ENCODE measurements at places on chromosomes 12 and 14.

DNA sequence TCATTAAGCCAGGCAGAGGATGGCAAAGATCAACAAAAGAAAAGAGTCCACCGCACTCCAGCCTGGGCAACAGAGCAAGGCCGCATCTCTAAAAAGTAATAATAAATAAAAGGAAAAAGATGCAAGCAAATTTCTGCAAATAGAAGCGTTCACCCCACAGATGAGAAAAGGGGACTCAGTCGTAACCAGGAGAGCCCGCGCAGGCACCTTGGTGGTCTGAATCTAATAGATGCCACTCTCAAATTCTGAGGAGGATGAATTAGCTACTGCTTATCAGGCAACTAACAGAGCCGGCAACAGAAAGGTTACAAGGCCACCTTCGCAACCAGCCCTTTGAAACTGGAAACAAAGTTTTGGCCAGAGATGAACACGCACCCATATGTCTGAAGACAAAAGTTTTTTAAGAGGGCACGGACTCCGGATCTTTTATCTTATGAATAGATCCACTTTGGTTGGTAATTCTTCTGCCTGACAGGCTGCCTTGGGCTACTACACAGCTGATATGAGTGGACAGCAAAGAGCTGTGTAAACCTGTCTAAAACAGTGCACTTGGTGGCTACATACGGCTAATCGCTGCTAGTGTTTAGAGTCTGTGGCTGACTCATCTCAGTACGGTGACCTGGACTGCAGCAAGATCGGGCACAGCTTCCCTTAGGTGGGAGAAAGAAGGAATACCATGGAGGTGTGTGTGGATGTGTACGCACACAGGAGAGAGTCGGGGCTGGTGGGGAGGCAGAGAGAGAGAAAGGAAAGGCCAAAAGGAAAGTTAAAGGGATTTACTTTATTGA lies 32.9 kb upstream of the TTC7B start:
- no peak for DNase-seq

DNA sequence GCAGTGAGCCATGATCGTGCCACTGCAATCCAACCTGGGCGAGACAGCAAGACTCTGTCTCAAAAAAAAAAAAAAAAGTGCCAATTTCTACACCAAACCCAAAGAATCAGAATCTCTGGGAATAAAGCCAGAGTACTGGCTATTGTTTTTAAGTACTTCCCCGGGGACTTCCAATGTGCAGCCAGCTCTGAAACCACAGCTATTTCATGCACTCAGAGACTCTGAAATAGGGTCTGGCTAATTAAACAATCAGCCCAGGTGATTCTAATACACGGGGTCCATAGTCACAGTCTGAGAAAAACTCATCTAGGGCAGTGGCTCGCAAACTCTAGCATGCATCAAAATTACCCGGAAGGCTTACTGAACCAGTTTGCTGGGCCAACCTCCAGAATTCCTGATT lies 56.3 kb downstream of the SIX6 start:
- no peak for DNase-seq

DNA sequence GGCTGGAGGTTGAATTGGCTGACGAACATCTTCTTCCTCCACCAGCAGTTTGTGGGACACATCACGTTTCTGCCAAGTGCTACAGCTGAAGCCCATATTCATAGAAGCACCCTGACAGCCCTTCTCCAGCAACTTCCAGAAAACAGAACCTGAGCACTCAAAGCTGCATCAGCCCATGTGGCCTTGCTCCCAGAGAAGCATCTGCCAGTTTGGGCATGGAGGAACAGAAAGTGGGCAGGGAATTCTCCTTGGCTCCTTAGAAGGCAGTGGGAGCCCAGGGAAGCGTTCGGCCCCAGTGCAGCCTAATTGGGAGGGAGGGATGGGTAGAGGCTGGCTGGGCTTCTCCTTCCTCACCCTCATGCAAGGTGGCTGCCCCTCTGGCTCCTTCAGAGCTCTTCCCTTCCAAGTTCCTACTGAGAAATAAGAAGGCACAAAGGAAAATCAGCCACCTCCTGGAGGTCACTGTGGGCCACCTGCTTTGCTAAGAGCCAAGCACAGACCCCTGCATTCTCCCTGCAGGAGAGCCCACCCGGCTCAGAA lies 4.1 kb upstream of the NGB start:
- no peak for DNase-seq

GRCh38 chr12:68207276-68207675 lies 18.3 kb downstream of the IL26 start:
- no peak for DNase-seq

GRCh38 chr14:73685328-73685727 lies 28.9 kb downstream of the PNMA1 start:
- DNase-seq, result no peak

DNA sequence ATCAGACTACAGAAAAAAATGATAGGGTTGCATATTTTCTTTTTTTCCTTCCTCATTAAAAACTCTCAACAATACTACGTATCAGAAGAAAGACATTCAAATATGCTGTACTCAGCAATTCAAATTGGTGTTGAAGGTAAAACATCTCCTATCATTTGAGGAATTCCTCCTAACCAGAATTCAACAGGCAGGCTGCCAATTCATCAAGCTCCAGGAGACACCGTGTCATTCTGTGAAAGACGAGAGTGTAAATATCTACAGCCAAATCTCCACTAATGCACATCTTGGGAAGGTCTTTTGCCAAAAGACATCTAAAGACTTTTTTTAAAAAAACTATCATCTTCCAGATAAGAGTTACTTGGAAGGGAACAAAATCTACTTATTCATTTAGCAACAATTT lies 26.6 kb downstream of the NT5DC3 start:
- no peak for DNase-seq

- no peak for DNase-seq
Measured at GRCh38 chr14:101108579-101109346, 205.2 kb upstream of the RTL1 start.

DNA sequence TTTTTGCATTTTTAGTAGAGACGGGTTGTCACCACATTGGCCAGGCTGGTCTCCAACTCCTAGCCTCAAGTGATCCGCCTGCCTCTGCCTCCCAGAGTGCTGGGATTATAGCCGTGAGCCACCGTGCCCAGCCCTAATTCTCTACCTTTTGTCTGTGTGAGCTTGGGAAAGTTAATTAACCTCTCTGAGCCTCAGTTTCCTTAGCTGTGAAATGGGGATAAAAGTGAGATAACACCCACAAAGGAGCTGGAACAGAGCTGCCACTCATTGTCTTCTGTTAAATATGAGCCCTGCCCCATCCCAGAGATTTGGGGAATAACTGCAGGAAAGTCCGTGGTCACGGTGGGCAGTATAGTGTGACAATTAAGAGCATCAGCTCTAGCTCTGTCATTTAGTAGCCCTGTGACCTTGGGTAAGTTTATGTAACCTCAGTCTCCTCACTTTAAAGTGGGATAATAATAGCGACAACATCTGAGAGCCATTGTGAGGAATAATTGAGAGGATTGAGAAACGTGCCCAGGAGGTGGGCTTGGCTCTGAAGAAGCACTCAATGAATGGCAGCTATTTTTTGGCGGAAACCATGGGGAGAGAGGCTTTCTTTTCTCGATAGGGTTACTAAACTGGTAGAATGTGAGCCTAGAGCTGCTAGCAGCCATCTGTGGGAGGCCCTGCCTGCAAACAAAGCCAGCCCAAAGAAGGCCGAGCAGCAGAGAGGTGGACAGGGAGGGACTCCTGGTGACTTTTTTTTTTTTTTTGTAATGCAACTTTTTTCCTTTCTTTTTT lies 60.8 kb upstream of the MED13L start:
- DNase-seq, result no peak

GRCh38 chr14:61911574-61911973 lies 149.4 kb downstream of the SNAPC1 start:
- DNase-seq, result no peak

DNA sequence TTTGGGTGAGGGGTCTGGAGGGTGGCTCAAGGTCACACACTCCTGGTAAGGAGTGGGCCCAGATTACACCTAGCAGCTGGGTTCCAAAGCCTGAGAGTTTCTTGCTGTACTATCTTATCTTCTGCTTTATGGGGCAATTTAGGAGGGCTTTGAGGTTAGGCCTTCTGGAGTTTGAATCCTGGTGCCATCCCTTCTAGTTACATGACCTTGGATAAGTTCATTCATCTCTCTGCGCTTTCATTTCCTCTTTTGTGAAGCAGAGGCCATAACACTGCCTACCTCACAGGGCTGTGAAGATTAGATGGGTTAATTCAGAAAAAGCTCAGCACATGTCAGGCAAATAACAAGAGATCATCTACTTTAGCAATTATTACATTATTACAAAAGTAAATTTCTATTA lies 7.4 kb upstream of the KRT77 start:
- DNase-seq, result no peak

DNA sequence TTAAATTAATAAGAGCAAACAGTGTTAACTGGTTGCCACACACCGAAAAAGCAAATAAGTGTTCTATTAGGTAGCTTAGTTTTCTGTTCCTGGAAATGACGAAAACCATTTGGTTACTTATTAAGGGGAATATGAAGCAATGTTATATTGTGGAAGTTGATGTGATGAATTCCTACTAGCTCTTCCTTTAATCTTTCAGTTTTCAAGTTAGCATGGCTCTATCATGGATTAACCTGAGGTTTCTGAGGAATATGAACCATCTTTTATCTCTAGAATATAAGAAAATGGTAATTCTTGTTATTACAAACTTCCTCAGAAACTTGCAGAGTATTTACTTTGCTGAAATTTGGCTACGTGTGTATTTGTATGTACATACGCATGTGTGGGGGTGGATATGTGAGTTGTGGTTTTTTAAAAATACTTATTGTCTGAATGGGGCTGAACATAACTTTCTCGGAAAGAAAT lies 245.7 kb downstream of the KCNC2 start:
- DNase-seq, result no peak

DNA sequence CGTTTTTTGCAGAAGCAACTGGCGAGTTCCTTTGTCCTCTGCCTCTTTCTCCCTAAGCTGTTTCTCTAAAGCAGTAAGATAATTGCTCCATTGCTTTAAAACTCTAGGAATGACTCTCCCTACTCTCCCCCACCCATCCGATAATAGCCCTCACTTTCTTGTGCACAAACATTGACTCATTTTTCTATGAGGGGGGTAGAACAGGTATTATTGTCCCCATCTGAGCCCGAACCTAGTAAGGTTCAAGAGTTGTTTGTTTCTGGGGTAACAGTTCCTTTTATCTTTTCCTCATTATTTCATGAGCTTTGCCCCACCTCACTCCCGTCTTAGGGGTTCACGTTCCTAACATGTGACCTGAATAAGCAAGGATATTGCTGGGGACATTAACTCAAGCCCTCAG lies 190.6 kb downstream of the EMP1 start:
- no peak for DNase-seq

GRCh38 chr12:49131894-49132461 lies 783 bp upstream of the TUBA1B start:
- DNase-seq, result no peak

DNA sequence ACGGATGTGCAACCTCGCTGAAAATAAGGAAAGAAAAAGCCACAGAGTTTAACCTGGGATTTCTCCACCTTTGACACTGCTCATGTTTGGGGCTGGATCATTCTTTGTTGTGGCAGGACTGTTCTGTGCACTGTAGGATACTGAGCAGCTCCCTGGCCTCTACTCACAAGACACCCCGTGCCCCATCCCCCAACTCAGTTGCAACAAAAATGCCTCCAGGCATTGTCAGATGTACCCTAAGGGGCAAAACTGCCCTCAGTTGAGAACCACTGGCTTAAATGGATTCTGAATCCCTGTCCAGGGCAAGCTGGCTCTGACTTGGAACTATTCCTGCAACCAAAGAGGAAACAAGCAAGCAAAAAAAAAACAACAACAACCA lies 2.1 kb downstream of the GLTP start:
- DNase-seq, result no peak

DNA sequence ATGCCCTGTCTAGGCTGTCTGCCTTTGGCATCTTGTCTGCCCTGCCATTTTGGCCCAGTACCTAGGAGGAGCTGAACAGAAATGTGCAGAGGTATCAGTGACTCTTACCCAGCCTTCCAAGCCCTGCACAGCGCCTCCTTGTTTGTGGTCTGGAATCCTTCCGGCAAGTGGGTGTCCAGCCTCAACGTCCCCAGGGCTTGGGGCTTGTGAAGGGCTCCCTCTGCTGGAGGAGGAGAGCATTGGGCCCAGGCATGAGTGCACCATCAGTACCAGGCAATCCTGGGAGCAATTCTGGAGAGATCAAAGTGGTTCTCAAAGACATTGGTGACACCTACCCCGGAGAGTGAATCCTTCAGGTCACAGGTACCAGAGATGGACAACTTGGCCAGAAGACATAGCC lies 2.4 kb upstream of the TCL1B start:
- DNase-seq, result peak; percentile 15

DNA sequence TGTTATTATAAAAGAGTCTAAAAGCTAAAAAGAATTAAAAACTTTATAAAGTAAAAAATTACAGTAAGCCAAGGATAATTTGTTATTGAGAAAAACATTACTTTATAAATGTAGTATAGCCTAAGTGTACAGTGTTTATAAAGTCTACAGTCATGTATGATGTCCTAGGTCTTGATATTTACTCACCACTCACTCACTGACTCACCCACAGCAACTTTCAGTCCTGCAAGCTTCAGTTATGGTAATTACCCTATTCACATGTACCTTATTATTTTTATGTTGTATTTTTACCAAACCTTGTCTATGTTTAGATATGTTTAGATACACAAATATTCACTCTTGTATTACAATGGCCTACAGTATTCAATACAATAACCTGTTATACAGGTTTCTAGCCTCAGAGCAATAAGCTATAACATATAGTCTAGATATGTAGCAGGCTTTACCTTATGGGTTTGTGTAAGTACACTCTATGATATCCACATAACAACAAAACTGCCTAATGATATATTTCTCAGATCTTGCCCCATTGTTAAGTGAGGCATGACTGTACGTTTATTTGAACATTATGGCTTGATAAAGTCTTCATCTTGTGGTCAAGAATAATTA lies 113.7 kb upstream of the KITLG start:
- no peak for DNase-seq

GRCh38 chr14:24098927-24099813 lies 5.1 kb downstream of the PCK2 start:
- DNase-seq, result no peak

- no peak for DNase-seq
Measured at GRCh38 chr12:119505001-119505400, 88.6 kb upstream of the TMEM233 start.

- DNase-seq, result no peak
Measured at GRCh38 chr14:23863836-23864235, 89.7 kb upstream of the DHRS4 start.

- no peak for DNase-seq
Measured at GRCh38 chr12:70933133-70933532, 12.6 kb upstream of the PTPRR start.
